ENCODE measurements at places on chromosomes 6 and 20.

DNA sequence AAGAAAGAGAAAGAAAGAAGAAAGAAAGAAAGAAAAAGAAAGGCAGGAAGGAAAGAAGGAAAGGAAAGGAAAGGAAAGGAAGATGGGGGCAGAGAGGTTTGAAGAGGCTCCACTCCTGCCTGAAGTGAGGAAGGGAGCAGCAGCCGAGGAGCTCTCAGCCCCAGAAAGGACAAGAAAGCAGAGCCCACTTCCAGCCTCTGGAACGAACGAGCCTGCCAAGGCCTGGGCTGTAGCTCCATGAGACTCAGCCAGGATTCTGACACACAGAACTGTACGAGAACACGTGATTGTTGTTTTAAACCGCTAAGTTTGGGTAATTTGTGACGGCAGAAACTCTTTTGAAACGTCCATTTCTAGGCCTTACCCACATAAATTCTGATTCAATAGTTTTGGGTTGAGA is 69.5 kb downstream of the TTLL2 start:
- DNase-seq = no peak

DNA sequence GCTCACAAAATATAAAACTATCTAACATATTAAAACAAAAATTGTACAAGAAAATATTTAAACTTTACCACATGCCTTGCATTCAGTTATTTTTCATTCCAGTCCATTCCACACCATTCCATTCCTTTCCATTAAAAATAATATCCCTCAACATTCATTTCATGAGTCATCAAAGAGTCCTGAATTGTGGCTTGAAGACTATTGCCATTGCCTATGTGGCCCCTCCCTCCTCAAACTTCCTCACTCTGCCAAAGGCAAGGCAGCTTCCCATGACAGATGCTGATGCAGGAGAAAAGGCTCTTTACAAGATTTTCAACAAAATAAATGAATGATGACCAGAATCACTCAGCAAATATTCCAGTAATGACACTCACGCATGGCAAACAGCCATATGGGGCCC is 31.7 kb downstream of the IL20RA start:
- peak; percentile 37 for DNase-seq

DNA sequence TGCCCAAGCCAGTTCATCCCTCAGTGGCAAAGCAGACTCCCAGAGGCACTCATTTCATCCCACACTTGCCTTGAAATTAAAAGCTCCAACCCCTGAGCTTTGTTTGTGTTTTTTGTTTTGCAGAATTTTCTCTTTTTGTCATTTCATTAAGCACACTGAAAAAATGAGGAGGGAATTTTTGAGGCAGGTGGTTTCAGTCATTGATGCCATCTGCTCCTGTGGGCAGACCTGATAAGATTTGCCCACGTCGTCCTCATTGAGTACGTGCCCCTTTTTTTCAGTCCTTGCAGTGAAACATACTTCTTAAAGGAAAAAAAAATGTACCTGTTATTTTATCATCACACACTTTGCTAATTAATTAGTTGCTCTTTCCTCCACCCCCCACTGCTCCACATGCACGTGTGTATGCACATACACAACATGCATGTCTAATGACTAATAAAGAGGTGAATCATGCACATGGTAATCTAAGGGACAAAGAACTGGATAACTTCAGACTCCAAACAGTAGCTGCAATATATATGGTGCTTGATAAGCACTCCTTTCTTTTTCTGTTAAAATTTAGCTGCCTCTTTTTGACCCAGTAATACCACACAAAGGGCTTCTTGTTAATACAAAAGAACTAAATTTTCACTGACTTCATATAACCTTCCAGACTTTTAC is 102.1 kb upstream of the TMEM181 start:
- DNase-seq = no peak

DNA sequence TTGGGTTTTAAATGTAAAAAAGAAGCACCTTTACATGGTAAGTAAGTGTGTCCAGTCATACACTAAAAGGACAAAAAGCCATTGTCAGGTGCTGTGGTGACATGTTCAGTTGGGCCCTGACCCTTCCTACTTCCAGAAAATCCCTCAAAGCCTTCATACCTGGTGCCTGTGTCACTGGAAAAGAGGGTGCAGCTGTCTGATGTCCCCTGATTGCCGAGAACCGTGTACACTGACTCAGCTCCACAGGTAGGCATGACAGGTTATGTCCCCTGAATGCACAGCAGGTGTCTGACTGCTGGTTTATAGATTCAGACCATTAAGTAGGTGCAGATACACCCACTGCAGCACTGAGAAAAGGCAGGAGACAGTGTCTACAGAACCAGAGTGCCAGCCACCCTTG is 99.1 kb downstream of the FOXC1 start:
- DNase-seq = no peak

DNA sequence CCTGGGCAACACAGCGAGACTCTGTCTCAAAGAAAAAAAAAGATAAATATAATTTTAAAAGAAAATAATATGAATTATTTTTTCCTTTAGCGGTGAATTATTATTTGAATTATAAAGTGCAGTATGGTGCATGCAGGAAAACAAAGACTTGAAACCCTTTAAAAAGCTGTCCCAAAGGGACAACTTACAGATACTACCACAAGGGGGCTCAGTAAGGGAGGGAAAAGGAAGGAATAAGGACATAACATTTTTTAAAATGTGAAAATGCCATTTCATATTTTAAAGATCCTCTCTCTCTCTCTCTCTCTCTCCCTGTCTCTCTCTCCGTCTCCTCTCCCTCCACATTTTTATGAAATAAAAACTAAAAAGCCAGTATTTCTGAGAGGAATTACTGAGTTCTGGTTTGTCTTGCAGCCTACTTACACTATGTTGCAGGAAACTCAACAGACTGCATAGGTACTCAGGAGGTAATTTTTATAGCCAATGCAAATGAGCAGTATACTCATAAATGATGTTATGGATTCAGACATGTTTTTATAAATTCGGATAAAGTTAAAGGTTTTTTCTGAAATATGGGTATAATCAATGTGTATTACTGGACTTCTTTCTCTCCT is 455.0 kb upstream of the GJE1 start:
- DNase-seq = no peak

- DNase-seq = no peak
Measured at GRCh38 chr20:63694584-63695423, 1.6 kb upstream of the TNFRSF6B start.

GRCh38 chr6:15493437-15494168 is 169.2 kb downstream of the DTNBP1 start:
- no peak for DNase-seq

DNA sequence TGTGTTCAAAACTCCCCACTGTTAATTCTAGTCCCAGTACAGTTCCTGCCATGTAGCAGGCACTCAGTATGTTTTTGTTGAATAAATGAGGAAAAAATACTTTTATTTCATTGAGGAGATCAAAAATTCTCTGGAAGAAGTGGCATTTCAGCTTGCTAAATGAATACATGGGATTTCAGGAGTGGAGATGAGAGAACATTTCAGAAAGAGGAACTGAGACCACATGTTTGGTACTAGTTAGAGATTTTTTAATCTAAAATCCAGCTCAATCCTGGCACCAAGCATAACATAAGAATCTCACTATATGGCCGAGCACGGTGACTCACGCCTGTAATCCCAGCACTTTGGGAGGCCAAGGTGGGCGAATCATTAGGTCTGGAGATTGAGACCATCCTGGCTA is 75.4 kb downstream of the BTBD9 start:
- DNase-seq = no peak

DNA sequence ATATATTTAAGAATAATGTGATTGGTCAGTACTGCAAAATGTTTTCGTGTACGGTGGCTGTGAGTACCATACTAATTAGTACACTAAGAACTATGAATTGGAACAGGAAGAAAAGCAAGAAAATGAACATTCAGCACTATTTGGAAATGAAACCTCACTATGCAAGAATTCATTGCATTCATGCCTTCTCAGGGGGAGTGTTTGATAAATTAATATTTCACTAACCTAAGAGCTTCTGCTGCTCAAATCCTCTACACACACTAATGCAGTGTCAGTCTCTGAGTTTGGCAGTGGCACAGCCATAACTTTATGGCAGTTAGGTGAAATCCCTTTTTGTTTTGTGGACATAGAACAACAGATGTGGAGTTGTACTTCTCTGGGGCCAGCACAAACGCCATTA is 60.1 kb downstream of the SLC16A10 start:
- no peak for DNase-seq

- no peak for DNase-seq
Measured at GRCh38 chr6:89264296-89264695, 47.1 kb upstream of the GABRR1 start.

DNA sequence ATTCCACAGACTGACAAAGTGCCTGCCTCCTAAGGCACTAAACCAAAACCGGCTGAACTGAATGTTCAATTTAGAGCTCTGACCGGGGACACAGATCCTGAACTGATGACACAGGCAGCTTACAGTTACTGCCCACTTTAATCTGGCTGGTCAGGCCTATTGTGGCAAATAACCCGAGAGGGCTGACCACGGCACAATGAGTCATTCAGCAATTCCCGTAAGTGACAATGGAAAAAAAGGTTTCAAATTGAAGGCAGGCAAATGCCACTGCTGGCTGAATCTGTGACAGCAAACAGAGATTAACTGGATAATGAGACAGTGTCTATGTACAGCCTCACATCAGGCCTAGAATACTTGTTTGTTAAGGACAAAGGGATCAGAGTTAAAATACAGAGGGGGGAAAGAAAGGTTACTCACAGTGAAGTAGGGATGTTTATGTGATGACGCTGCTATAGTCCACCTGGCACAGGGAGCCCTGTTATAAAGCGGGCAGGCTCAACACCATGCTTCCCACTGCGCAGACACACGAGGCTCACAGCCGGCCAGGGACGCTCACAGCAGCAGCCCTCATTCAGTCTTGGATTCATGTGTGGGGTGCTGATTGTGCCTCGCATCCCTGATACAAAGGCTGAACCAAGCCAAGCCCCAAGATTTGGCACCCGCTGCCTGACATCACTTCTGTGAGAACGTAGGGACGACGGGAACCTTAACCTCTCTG is 54.4 kb downstream of the RTN4IP1 start:
- DNase-seq = no peak

GRCh38 chr6:33837971-33838665 is 34.3 kb upstream of the MLN start:
- peak; percentile 36 for DNase-seq

- DNase-seq = no peak
Measured at GRCh38 chr20:24453869-24454268, 15.6 kb upstream of the SYNDIG1 start.

DNA sequence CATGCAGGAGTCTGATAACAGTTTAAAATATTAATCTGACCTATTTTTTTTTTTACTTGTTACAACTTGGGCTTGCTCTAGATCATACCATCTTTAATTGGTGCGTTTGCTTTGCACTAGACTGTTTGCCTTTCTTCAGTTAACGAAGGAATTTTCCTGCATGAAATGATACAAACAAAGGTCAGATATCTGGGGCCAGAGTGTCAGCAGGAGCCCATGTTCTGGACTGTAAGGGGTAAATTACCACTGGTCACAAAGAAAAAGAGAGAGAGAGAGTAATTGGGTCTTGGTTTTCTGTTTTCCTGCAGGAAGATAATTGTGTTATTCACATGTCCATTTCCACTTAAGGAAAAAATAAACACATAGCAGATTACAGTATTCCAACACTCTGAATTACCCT is 399.4 kb upstream of the MARCKS start:
- DNase-seq = no peak

DNA sequence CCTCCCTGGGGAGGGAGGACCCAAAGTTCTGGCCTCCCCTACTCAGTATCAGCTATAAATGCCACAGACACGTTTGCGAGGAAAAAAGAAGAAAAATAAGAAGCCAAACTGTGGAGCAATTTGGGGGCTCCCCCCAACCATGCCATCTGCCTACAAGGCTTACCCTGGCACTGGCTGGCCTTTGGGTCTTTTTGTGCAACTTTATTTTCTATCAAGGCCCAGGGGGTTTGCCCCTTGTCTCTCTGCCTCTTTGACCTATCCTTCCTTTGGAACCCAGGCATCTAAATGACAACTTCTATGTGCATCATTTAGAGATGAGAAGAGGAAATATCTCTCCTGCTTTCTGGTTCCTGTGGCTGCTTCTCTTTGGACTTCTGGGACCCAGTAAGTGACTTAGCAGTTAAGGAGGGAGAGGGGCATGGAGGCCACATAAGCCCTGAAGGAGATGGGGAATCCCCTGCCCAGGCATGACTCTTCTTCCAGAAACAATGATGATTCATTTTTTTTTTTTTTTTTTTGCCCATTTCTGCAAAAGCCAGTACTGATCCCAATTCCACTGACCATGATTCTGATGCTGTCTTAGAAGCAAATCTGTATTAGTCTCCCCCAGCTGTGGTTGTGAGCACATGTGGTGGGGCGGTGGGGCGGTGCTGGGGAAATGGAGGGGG is at the start of gene MUC22:
MUC22 (plus strand) TSS at position 82 of the 668 bp plus-strand sequence; CDS start at position 315, 233 bp downstream.
- DNase-seq = peak; percentile 24

GRCh38 chr20:16580620-16581019 is 7.4 kb upstream of the KIF16B start:
- no peak for DNase-seq

DNA sequence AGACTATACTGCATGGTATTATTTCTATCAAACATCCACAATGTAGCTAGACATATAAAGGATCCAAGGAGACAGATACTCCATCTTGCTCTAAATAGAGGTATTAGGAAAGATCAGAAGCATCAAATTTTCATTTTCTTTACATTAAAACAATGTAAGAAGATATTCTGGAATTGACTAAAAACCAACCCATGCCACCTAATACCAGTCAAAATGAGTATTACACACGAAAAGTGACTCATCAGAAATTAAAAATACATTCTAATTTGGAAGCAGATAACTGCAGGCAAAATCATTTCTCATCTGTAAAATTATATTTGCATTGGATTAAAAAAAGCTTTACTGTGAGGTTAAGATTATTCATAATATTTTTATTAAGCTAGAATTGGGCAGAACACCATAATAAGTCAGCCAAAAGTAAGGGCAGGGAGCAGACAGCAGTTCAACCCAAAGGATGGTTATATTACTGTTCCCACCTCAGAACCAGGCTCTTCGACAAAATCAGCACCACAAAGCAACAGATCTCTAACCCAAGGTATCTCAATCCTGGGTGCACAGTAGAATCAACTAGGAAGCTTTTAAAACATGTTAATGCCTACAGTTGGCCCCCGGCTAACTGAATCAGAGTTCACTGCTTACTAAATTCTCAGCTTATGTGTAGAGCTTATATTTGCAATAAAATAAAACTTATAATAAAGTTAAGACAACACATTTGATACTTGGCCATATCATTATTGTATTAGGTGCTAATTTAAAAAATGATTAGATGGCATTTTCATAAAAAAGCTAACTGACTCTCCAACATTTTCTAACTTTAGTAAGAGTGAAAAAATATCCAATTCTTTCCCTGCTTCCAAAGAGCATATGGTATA is 35.2 kb downstream of the SAMD3 start:
- no peak for DNase-seq

DNA sequence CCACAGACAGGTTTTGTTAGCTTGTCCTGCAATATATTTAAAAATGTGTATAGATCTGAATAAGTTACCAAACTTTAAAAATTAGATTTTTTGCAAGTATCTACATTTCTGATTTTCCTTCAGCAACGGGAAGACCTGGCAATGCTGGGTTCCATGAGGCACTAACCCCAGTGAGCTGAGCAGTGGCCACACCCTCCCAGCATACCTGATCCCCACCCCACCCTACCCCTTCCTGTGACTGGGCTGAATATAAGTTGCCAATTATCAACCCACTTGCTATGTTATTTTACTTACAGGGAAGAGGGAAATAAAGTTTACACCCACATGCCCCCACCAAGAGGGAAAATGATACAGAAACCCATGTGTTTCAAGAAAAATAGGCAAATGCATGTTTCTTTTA is 70.3 kb upstream of the RALGAPA2 start:
- no peak for DNase-seq

GRCh38 chr6:21678990-21679389 is 85.4 kb downstream of the SOX4 start:
- DNase-seq = peak; percentile 12

All from AG04449 (cell line).